NCI-H1694 treated with DMSO at 0.1 percent for 48 hours (cell line): ENCODE measurements at places on chromosomes 12 and 14.

- DNase-seq = peak; percentile 53
These were observed 638 bp downstream of the PLEKHG3 start for GRCh38 chr14:64704743-64705380.

GRCh38 chr12:117774941-117775775, 193.6 kb downstream of the KSR2 start:
- DNase-seq = no peak

GRCh38 chr12:74896186-74896585, 313.5 kb downstream of the KCNC2 start:
- DNase-seq = no peak

DNA sequence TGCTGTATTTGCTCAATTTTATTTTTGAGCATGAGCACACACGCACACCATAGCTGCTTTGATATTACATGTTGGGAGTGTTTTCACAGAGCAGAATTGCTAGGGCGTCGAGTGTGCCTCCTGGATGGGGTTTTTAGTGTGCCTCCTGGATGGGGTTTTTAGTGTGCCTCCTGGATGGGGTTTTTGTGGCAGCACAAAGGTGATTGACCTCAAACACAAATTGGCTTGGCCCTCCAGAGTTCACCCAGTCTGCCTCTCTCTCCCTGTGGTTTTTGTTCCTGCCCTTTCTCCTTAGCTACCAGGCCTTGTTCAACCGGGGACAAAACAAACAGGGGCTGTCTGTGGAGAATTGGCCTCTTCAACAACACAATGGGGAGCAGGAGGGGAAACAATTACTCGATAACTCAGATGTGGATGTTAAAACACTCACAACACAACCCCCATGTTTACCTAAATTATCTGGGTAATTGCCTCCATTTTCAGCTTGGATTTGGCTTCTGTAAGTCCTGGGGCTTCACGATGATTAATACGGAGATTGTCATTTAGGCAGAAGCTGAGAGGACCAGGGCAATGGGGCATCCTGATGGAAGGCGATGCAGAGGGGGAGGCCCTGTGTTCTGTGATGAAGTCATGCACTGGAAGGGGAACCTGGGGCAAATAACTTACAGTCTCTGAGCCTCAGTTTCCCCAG, 26.9 kb downstream of the TBX3 start:
- no peak for DNase-seq

GRCh38 chr14:79420725-79421124, 790.6 kb downstream of the DIO2 start:
- no peak for DNase-seq

GRCh38 chr12:52202361-52203078, 10.7 kb upstream of the KRT80 start:
- DNase-seq = peak; percentile 38
